ENCODE measurements at places on chromosomes 12 and 14.
A peak's percentile ranks its signal among the peaks of the same experiment; 100 is the strongest.

DNA sequence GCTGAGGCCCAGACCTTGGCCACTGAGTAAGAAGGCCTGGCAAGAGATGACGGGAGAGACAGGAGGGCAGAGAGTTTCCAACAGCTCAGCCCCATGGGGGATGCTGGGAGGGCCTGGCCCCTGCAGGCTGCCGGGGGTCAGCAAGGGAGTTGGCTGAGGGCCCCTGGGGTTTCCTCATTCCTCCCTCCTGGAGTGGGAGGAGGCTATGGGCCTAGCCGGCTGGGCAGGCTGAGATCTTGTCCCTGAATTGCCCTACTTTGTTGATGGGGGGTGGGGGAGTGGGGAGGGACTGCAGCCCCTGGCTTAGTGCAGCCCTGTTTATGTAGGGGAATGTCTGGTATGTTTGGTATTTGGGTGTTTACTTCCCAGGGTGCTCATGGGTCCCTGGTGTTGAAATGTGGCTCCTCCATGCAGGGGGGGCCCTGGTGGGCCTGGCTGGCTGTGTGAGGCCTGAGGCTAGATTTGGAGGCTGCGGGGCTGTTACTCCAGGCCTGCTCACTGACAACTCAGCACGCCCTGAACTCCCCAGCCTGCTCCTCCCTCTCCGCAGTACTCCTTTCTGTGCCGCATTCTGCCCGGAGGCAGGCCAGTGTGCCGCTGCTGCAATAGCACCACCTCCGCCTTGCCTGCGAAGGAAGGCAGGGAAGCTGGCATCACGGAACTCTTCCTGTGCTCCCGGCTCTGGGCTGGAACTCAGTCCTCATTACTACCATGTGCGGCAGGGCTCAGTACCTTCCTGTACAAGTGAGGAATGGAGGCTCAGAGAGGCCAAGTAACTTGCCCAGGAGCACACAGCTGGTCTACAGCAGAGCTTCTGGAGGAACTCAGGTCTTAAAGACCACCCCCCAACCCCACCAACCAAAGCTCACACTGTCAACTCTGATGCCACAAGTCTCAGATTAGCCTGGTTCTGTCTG is 25.3 kb downstream of the JDP2 start:
- DNase-seq, result peak; percentile 96

DNA sequence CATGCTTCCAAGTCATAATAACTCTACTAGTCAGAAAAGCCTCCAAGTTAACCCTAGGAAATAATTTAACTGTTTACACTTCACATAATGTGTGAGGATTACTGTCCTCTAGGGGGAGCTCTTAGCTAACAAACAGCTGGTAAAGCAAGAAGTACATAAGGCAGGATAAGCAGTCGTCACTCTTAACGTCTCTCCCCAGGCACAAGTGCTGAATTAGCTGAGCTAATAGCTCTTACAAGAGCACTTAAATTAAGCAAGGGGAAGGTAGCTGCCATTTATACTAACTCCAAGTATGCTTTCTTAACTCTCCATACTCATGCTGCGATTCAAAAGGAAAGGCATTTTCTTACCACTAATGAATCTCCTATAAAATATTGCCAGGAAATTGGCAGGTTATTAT is 79.3 kb upstream of the TSPAN11 start:
- DNase-seq, result peak; percentile 77

- peak; percentile 81 for DNase-seq
Observed at GRCh38 chr12:93090731-93091172, 161.7 kb upstream of the EEA1 start.

- no peak for DNase-seq
Observed at GRCh38 chr12:29071099-29071498, 78.0 kb upstream of the FAR2 start.

DNA sequence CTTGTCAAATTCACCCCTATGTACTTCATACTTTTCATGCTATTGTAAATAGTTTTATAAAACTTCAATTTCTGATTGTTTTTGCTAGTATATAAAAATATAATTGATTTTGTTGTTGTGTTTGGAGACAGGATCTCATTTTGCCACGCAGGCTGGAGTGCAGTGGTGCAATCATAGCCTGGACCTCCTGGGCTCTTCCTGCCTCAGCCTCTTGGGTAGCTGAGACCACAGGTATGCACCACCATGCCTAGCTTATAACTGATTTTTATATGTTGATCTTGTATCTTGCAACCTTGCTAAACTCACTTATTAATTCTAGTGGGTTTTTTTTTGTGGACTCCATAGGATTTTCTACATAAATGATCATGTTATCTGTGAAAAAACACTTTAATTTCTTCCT is 23.5 kb downstream of the ATP5MC2 start:
- peak; percentile 39 for DNase-seq

DNA sequence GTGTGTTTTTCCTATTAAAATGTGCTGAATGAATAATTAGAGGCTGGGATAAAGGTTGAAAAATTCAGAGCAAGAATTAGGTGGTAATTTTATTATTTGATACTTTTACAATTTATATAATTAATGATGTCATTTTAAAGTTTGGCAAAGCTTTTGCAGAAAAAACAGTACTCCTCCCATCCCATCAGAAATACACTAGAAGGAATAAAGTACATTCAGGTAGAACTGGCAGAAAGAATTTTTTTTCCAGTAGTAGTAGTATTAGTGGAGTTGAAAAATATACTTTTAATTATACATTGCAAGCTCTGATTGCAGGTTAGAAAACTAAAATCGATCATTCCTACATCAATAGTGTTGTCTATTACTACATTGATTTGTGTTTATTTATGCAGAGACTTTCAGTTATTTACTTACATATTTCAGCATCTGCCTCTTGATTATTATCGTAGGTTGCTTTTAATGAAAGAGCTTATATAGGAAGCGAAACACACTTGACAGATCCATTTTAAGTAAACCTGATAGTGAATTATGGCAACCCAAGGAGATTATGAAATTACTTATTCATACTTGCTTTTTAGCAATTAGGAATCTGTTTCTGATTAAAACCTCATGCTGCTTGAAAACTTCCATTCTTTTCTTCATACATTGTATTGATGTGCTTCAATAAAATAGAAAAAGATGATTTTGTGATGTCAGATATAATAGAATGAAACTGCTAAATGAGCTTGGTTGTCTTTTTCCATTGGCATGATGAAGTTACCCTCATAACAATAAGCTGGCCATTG is 10.1 kb downstream of the FOXG1 start:
- DNase-seq, result no peak

DNA sequence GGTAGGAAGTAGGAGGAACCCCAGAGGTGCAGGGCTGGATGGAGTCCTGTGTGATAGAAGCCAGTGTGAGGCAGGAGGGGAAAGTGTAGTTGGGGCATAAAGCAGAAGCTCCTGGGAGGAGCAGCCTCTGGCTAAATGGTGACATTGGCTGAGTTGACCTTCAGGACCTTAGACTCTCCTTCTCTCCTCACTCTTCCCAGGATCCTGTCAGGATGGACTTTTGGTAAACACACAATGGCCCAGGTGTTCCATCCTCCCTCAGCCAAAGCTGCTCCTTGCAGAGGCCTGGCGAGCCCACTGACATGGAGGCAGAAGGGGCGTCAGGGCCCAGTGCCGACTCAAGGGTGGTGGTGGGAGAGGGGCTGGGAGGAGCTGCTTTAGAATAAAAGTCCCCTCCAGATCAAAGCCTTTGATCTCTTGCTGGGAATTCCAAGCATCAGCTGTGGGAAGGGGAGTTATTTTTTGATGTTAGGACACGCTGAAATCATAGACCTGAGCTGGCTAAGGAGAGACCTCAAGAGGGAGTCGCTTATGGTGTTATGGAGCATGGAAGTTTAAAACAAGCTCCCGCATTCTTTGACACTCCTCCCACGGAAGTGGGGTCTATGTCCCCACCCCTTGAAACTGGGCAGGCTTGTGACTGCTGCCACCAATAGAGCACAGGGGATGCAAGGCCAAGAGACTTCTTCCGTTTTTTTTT is 44.1 kb downstream of the SMIM41 start:
- DNase-seq, result no peak

DNA sequence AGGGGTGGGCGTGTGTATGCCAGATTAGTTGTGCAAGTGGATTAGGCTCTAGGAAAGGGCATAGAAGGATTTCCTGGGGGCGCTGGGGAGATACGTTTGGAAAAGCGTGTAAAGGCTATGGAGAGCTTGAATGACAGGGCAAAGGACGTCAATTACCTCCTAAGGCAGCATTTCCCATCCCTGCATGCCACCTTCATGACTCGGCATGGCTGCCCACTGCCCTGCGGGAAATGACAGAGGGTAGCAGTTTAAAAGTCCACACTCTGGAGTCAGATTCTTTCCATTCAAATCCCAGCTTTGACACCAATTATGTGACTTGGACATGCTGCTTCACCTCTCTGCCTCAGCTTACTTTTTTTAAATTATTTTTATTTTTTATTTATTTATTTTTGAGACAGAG is 14.8 kb upstream of the TMEM229B start:
- DNase-seq, result no peak

DNA sequence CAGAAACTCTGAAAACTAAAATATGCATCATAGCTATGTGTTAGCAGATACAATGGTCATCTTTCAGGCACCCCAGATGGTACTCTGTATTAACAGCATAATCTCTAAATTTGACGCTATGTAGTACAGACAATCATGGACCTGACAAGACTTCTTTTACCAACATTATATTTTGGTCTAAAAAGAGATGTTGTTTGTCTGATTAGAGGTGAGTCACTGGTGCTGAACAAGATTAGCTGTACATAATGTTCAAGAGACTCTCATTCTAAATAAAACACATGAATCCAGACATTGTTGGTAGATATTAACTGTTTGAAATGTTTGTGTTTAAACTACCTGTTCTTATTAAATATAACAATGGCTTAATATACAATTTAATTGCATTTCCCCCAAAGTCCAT is 146.4 kb upstream of the LMNTD1 start:
- DNase-seq, result peak; percentile 41

DNA sequence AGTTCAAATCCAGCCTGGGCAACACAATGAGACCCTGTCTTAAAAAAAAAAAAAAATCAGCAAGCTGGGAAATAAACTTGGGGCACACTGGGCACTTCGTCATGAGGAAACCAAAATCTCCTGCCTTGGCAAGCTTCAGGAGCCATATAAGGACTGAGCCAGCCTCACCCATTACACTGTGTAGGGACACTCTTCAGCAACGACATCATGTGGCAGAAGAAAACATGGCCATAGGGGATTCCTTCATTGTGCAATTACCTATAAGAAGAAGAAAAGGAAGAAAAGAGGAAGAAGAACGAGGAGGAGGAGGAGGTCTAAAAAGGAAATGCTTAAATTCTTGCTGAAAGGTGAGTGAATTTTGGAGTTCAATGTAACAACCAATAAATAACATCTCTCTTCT is 26.1 kb upstream of the IFNG start:
- DNase-seq, result no peak

GRCh38 chr14:69554500-69554899 is 20.2 kb downstream of the CCDC177 start:
- no peak for DNase-seq

DNA sequence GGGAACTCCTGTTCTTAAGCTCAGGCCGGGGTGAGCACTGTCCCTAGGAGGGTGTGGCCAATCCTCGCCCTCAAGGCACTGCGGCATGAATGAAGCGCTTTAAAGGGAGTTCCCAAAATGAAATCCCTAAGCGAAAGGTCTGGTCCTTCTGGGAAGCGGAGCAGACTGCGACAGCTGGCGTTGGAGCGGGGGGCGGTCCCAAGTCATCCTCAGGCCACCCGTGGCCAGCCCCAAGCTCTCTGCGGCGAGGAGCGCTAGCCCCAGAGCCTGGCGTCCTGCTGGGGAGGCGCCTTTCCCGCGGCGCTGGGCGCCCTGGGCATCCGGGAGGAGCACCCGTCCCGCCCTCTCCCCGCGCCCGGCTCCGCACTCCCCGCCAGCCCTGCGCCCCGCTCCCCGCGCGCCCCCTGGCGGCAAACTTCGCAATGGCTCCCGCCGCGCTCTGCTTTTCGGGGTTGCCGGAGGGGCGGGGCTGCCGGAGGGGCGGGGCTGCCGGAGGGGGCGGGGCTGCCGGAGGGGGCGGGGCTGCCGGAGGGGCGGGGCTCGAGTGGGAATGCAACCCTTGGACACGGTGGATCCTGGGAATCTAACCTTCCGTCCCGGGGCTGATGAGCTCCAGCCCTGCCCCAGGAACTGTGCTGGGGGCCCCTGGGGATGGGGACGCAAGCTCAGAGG is 25.4 kb downstream of the ZBTB42 start:
- DNase-seq, result peak; percentile 87

- DNase-seq, result peak; percentile 72
Observed at GRCh38 chr12:115199831-115200230, 515.9 kb upstream of the TBX3 start.

DNA sequence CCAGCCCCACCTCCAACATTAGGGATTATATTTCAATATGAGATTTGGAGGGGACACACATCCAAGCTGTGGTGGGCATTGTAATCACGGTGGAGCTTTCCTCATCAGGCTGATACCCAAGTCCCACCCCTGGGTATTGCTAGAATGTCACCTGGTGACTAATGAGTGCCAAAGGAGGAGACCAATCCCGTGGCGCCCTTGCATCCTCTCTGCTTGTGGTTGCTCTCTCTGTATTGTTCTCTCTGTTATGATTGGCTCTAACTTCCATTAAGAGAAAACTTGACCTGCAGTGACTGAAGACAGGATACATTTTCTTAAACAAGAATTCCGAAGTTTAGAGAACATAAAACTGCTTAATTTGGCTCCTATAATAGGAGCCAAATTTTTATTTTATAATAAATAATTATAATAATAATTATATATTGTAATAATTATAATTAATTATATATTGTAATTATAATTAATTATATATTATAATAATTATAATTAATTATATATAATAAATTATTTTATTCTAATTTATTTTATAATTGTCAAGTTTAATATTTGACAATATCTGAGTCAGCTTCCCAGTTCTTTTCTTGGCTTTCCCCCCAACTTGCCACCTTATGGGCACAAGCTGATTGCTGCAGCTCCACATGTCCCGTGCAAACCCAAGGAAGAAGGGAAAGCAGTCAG is 420.1 kb downstream of the DIO2 start:
- DNase-seq, result no peak

DNA sequence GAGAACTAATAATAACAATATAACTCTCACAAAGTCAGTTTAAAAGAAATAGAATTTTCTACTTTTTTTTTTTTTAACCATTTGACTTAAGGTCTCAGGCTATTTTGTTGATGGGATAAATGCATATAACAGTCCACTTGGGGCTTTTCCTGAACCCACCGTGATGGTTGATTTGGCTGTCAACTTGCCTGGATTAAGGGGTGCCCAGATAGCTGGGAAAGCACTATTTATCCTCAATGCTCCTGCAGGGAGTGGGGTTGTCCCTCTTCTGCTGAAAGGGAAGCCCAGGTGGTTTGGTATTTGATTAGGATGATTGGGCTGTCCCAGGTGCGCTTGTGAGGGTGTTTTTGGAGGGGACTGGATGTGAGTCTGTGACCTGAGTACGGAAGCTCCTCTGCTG is 114.9 kb downstream of the AACS start:
- no peak for DNase-seq

DNA sequence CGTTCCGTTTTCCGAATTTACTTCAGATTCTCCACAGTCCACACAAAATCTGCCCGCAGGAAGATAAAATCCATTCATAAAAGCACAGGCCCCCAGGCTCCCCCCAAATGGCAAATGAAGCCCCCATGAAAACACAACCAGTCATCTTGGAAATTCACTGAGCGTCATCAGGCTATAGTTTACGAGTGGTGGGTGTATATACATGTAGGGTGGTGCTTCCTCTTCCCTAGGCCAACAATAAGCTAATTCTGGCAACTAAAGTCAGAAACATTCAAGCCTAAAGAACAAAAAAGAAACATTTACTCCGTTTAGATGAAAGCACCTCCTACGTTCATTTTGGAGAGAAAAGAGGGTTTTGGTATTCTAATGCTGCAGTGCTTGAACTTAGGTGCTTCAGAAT is 5.8 kb downstream of the GPR68 start:
- DNase-seq, result no peak
